ENCODE measurements at places on chromosomes 6 and 20.

DNA sequence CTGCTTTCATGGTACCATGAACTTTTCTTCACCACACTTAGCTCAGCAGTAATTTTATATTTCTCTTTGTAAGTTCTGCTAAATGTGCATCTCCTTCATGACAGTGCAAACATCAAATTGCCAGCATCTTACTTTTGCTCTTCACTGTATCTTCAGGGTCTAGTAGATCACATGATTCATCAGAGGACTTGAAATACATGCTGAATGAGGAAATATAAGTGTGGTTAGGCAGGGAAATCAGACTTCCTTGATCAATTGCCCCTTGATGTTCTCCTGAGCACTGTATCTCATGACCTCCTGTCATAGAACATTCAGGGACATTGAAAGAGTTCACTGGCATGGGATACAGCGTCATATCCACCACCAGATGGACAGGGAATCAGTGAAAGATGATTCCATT is 25.3 kb upstream of the POLR1H start:
- no peak for DNase-seq

GRCh38 chr6:63477422-63478040 is 94.7 kb upstream of the LOC128125822 start:
- DNase-seq, result no peak

DNA sequence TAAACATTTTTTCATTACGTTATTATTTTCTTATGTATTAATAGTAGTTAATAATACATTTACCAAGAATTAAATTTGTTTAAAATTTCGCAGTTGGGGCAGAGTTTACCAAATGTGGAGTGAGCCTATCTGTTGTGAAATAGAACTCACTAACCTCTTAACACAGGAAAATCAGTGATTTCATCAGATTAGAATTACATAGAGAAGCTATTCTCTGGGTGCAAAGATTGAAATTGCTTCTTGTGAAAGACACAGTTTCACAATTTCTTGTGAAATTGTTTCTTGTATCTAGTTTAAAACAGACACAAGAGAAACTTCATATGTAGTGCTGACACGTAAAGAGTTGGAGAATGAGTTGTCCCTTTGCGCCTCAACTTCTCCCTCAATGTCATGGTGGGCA is 69.4 kb upstream of the PRL start:
- DNase-seq, result no peak

- no peak for DNase-seq
Observed at GRCh38 chr6:112061605-112062004, 7.7 kb downstream of the CCN6 start.

- peak; percentile 97 for DNase-seq
Observed at GRCh38 chr6:26033085-26033940, 53.9 kb upstream of the HFE start.

DNA sequence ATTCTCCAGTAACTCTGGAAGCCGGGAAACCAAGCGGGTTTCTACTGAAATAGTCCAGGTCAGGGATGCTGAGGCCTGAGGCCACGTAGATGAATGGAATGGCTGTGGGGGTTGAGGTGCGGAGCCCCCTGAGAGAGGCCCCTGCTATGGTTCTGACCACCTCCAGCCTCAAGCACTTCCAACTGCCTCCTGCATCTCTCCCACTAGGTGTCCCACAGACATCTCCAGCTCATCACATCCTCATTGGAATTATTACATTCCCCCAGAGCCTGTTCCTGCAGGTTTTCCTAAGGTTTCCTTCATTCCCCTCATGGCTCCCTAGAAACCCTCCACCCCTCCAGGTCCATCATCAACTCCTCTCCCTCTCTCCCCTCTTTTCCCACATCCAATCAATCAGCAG is 48.7 kb downstream of the UNC5CL start:
- no peak for DNase-seq

DNA sequence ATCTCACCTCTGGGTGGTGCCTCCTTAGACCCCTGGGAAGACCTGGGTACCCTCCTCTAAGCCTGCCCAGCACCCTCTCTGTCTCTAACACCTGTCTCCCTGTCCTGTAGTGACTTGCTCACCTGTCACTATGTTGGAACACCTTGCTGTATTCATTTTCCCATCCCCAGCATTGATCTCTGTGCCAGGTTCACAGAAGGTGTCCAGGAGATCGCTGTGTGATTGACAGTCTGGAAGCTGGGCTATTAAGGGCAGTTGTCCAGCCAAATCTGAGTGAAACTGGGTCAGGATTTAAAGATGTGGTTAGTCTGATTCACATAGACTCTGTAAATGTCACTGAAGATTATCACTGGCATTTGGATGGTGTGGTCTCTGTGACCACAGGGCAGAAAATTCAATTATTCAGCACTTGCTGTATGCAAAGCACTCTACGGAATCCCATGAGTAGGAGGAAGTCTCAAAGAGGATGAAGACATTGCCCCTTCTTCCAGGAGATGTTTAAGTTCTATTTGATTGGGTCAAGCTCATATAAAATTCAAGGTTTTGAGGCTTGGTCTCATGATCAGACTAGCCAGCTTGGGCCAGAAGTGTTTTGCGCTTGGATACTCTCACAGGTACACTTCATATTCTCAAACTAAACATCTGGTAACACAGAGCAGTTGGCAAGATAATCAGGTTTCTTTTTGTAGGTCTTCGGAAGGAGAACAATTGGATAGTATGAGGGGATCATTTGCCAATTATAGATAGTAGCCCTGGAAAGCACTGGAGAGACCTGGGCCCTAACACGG is 57.8 kb upstream of the TAGAP start:
- no peak for DNase-seq

- no peak for DNase-seq
Observed at GRCh38 chr6:21409231-21409630, 184.3 kb upstream of the SOX4 start.

- no peak for DNase-seq
Observed at GRCh38 chr6:130827247-130828149, at the start of gene SMLR1. Gene SMLR1, plus strand, starts transcription at chr6:130827406. Its CDS starts 8 bp downstream, at chr6:130827414.

- no peak for DNase-seq
Observed at GRCh38 chr6:127383988-127384387, 40.6 kb upstream of the ECHDC1 start.

- DNase-seq, result no peak
Observed at GRCh38 chr6:106629859-106630163, 433 bp downstream of the QRSL1 start.

- DNase-seq, result no peak
Observed at GRCh38 chr6:109235481-109236038, 140.3 kb downstream of the CEP57L1 start.

- no peak for DNase-seq
Observed at GRCh38 chr6:27290065-27290849, 21.8 kb downstream of the POM121L2 start.

DNA sequence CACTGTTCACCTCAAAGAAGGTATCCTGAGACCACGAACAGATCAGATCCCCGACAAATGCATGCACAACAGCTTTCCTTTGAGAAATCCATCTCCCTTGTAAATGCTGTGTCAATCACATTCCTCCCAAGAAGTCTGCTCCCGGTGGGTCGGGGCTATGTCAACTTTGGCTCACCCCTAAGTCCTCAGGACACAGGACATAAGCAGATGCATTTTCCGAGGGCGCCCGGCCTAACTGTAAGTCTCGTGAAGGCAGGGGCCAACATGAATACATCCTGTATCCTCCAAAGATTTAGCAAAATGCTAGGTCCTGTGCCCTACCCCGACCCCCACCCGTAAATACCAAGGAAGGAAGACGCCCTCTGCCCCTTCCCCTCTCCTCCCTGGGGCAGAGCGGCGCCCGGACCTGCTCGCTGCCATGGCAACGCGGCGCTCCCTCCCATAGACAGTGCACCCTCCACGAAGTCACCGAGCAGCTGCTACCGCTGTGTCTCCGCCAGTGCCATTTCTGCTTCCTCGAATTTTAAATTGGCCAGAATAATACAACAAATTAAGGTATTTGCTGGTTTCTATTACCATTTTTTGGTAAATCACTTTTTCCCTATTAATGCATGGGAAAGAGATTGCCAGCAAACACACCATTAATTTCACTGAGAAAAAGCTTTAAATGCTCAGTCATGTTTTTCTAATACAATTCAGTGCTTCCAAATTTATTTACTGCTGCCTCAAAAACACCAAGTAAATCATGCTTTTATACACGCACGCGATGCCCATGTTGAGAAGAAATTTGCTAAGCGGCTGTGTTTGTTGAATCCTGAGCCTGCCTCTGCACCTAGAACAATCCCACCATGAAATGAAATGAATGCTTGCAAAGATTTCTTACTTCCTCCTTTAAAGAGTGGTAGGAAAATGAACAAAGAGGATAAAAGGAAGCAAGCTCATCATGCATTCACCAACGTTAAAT is 100.6 kb downstream of the PCSK2 start:
- DNase-seq, result no peak

All from GM12865 (cell line).